Stimulated activated CD4-positive, alpha-beta T cell treated with anti-CD3 and anti-CD28 coated beads, Interleukin-1b, Interleukin-23, amount 100 ng/mL, for 24 hours (primary cell): ENCODE measurements at places on chromosomes 3 and 15.
A peak's percentile ranks its signal among the peaks of the same experiment; 100 is the strongest.

DNA sequence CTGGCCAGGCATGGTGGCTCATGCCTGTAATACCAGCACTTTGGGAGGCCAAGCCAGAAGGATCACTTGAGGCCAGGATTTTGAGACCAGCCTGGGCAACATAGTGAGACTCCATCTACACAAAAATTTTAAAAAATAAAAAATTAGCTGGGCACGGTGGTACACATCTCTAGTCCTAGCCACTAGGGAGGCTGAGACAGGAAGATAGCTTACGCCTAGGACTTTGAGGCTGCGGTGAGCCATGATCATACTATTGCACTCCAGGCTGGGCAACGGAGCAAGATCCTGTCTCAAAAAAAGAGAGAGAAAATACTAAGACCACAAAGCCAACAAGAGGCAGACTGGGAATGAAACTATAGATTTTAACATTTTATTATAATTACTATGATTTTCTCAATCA lies 4.1 kb downstream of the MB21D2 start:
- DNase-seq = no peak

- no peak for DNase-seq
These were observed 70.5 kb upstream of the ITGA11 start for GRCh38 chr15:68502398-68502901.

DNA sequence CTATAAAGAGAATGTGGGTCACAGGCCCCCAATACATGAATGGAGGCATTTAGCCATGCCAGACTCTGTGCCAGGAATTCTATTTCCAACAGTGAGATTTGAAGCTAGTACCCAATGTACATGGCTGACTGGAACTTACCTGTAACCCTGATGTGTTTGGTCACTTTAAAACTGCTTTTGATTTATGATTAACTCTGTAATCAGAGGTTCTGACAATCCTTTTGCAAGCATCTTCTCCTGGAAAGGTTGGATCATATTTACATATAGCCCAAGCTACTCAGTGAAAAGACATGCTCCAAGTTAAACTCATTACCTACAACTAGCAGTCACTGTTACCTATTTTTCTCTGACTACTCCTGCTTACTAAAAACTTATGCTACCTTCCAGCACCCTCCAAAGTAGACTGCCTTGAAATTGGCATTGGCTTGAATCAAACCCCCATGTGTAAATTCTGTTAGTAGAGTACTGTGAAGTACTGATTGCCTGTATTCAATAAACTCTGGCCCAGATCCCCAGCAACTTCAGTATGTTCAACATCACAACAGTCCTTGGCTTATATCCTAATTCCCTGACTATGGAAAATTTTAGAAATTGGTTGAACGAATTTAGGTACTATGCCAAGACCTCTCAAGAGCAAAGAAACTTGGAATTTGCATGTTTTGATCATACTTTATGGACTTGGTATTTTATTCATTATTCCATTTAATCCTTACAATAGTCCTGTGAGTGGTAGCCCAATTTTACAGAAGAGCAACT lies 665.6 kb upstream of the NECTIN3 start:
- no peak for DNase-seq

- DNase-seq = no peak
These were observed 62.3 kb downstream of the CEP152 start for GRCh38 chr15:48748535-48748934.

DNA sequence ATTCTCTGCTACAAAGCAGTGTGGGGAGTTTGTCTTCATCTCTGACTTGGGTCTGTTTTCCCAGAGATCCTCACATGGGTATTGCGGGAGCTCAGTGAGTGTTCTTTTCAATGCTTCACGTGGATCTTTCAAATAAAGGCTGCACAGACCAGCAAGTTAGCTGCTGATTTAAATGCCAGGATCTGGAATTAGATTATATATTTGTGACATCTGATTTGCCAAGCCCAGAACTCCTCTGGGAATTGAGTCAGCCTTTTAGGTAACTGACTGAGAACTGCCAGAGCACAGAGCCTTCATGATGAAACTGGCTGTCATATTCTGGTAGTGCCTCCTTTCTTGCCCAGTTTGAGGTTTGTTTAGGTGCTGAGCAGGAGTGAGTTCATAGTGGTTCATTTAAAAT lies 14.7 kb downstream of the EDEM1 start:
- no peak for DNase-seq

GRCh38 chr15:95875121-95875643 lies 455.3 kb upstream of the NR2F2 start:
- no peak for DNase-seq

- no peak for DNase-seq
These were observed 3.1 kb downstream of the CMTM6 start for GRCh38 chr3:32499585-32499984.

- DNase-seq = peak; percentile 48
These were observed 17.2 kb upstream of the ADIPOQ start for GRCh38 chr3:186825294-186825821.

GRCh38 chr15:99454941-99455788 lies 110.6 kb upstream of the MEF2A start:
- DNase-seq = no peak

GRCh38 chr15:79987569-79987955 lies 16.6 kb upstream of the BCL2A1 start:
- no peak for DNase-seq

- no peak for DNase-seq
These were observed 8.2 kb upstream of the MYRIP start for GRCh38 chr3:39801216-39801615.

- DNase-seq = peak; percentile 36
These were observed 873 bp downstream of the CAPN7 start for GRCh38 chr3:15206662-15207576.

DNA sequence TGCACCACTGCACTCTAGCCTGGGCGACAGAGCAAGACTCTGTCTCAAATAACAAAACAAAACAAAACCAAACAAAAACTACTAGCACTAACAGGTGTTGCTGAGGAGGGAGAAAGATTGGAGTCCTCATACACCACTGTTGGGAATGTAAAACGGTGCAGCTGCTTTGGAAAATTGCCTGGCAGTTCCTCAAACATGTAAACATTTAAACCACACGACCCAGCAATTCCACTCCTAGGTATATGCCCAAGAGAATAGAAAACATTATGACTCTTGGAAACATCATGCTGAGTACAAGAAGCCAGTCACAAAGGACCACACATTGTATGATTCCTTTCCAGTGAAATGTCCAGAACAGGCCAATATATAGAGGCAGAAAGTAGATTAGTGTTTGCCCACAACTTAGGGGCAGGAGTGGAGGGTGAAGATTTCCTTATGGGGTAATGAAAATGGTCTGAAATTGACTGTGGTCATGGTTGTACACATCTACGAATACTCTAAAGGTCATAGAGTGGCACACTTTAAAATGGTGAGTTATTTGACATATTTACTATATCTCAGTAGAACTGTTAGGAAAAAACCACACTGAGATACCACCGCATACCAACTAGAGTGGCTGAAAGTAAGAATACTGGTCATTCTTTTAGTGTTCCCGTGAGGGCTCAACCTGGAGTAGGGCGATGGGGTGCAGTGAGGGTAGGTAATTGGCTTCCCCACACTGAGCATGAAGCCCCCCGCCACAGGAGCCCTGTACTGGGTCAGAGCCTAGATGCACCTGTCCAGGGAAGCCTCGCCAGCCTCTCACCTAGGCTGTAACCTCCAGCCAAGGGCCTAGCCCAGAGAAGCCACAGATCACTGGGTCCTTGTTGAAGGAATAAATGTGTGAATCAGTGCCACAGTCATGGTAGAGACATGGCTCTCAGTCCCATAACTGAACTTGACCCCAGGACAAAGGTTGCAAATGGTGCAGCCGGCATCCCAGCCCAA lies 131.1 kb downstream of the NUP210 start:
- DNase-seq = no peak

GRCh38 chr3:71062952-71063772 lies 520.4 kb downstream of the FOXP1 start:
- DNase-seq = no peak

DNA sequence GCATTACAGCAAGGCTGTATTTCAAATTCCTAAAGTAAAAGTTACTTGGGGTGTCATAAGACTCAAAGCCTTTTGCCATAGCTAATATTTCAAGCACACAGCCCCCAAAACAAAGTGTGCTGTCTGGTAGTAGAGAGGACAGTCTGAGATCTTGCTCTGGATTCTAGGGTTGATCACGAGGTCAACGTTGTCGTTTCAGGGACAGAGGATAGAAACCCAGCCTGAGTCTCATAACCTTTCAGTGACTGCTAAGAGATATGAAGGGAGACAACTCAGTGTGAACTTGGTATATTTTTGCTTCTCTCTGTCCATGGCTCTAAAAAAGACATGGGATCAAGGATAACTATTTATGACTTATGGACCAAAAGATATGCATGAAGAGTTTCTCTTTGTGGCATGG lies 25.6 kb upstream of the MINDY4B start:
- no peak for DNase-seq

DNA sequence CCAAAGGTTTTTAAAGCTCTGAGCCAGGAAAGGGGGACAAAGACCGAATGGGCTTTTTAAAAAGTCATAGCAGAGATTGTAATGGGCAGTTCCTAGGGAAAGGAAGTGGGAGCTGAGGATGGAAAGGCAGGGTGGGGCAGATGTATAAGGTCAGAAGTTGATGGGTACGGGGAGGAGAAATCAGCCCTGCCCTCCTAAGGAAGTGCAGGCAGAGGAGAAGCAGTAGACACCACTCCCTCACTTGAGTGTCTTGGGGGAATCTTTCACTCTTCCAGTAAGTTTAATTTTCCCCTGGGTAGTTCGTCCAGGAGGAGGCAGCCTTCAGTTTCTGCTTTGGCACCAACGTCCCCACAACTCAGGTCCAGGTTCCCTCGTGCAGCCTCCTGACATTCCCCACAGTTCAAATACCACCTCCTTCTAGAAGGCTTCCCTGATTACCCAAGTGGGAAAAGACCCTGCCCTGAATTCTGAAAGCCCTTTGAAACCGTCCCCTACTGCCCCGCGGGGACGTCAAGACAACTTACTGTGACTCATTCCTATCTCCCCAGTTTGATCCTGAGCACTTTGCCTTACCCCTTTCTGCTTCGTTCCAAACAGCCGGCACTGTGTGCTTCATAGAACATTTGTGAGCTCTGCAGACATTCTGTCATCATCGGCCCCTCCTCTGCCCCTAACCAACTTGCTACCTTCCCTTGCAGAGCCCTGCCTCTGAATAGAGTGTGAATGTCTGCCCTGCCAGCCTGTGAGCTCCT lies 14.3 kb upstream of the SRP14 start:
- DNase-seq = no peak

- DNase-seq = no peak
These were observed 546 bp downstream of the TRIM59 start for GRCh38 chr3:160448845-160449635.

- DNase-seq = no peak
These were observed 192.4 kb upstream of the ARPP21 start for GRCh38 chr3:35446896-35447295.

- DNase-seq = no peak
These were observed 7.9 kb downstream of the FEM1B start for GRCh38 chr15:68285259-68285980.

DNA sequence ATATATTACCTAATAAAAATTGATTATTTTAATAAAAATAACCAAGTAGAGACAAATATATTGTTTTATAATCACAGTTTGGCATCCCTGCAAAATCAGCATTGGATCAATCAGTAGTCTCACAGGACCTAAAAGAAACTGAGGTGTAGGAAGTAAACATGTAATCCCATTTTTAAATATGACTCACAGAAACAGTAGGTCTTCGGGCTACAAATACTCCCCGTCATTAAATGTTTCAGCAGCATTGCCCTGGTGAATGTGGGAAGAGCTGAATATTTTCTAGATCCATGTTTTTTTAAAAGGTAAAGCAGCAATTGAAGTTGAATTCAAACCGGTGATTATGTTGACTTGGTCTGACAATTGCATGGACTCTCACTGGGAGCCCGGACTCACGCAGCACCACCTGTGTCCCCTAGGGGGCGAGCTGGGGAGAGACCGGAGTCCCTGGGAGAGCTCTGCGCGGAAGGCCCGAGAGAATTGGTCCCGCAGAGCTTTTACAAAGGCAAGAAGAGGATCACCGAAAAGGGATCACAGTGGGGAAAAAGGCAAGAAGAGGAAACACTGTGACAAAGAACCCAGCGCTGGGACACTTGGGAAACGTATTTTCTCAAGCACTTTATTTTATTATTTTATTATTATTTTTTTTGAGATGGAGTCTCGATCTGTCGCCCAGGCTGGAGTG lies 17.2 kb upstream of the USP3 start:
- DNase-seq = peak; percentile 78

DNA sequence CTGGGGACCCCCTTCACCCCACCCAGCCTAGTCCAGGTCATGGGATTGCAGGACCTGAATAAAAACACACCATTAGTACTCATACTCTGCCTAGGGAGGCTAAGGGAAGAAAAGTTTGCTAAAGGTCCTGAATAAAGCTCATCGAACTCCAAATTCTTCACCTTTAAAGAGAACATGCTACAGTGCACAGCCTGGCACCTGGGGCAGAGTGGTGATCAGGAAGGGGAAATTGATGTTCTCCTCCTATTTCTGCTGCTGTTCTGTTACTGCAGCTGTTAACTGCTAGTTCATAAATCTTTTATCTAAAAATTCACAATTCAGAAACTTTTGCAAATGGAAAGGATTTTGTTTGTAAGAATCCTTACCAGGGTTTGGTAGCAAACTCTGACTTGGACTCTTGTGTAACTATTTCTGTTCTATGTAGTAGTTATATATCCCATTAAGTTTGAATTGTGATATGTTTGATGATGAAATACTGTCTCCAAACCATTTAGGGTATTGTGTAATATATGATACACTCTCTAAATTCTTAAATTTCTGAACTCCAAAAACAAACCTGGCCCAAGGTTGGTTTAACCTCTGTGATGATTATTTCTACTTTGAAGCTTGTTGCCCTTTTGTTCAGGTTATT lies 27.9 kb downstream of the MCTP2 start:
- no peak for DNase-seq

GRCh38 chr3:42057561-42058211 lies 33.5 kb upstream of the TRAK1 start:
- no peak for DNase-seq

GRCh38 chr3:149813367-149814281 lies 609 bp downstream of the RNF13 start:
- no peak for DNase-seq

DNA sequence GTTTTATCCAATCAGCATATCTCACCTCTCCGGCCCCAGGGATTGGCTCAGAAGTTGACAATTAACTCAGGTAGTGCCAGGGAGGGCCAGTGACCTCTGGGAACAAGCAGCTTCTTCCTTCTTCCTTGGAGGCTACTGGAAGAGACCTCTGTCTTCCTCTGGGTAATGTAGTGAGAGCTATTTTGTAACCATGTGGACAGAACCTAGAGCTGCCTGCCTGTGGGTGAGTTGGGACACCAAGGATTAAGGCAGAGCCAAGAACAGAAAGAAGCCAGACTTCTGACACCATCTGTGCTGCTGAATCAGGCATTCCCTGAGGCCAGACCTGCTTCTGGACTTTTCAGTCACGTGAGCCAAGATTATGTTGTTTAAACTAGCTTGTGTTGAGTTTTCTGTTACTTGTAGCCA lies 5.9 kb upstream of the NDUFAF1 start:
- no peak for DNase-seq

- no peak for DNase-seq
These were observed 909.6 kb downstream of the ROBO1 start for GRCh38 chr3:78858174-78858573.

- DNase-seq = no peak
These were observed 7.7 kb upstream of the ZNF592 start for GRCh38 chr15:84740691-84741090.
